ENCODE measurements at places on chromosomes 2 and 18. TPM values are rescaled to one million over a fixed set of nuclear protein-coding genes. Genes with fewer than 3 reads are reported as not detected.

DNA sequence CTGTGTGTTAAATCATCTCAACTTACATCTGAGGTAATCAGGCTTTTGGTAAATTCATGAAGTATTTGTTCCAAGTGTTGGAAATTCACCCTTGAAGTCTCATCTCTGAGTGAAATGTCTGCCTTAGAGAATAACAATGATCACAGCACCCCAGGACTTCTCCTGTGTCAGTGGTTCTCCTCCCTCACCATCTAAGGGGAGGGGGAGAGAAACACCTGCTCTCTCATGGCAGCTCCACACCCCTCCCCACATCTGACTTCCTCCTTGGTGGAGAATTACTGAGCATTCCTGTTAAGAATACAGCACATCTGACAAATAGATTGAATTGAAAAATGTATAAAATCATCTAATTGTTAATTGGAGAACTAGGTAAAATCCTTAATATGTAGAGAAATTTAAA is 532.1 kb downstream of the RNF144A start:
- DNase-seq, result no peak
- H3K4me3 ChIP-seq, result no peak overlapping the region
- H3K27ac ChIP-seq, result peak overlapping the region; percentile 43

- no peak overlapping the region for H3K4me3 ChIP-seq
- H3K27me3 ChIP-seq, result no peaks in the 10 kb centered on the region
- no peak overlapping the region for H3K27ac ChIP-seq
- DNase-seq, result no peak
Measured at GRCh38 chr2:161946489-161947107, 127.4 kb downstream of the DPP4 start.

GRCh38 chr18:29862824-29863223 is 1179.7 kb downstream of the DSC3 start:
- H3K36me3 ChIP-seq, result no peaks in the 10 kb centered on the region
- no peak for DNase-seq
- no peaks in the 10 kb centered on the region for H3K27me3 ChIP-seq

DNA sequence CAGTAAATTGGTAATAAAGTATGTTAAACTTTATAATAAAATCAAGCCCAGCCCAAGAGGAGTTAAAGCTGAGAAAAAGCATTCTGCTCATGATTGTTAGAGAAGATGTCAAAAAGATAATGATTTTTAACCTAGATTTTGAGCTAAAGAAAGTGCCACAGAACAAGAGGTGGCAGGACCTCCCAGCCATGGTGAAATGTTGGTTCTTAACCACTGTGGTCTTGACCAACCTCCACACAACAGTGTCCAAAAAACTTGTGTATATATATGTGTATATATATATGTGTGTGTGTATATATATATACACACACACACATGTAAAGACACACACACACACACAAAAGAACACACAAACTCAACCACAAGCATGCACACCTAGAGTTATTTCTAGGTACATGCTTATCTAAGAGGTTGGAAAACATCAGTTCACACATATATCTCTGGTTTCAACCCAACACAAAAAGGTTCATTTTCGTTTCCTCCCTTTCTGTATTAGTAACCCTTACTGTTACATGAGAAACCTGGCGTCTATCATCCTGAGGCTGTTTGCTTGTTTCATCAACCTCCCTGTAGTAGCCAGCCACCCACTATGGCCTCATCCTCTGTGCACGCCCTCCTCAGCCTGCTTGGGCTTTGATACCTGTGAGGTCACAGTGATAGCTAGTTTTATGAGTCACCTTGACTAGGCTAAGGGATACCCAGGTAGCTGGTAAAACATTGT is 631.8 kb upstream of the ID2 start:
- H3K4me3 ChIP-seq, result no peak overlapping the region
- H3K27ac ChIP-seq, result no peak overlapping the region
- no peaks in the 10 kb centered on the region for H3K27me3 ChIP-seq
- no peaks in the 10 kb centered on the region for H3K36me3 ChIP-seq

- H3K27me3 ChIP-seq, result no peaks in the 10 kb centered on the region
- H3K4me3 ChIP-seq, result no peak overlapping the region
- no peak overlapping the region for H3K27ac ChIP-seq
- H3K4me1 ChIP-seq, result no peaks in the 10 kb centered on the region
- no peak for DNase-seq
Measured at GRCh38 chr2:99719102-99719501, 229.3 kb upstream of the REV1 start.

GRCh38 chr2:86769838-86770237 is 20.9 kb downstream of the CD8A start:
- no peak overlapping the region for H3K27ac ChIP-seq
- DNase-seq, result no peak
- no peaks in the 10 kb centered on the region for H3K4me1 ChIP-seq
- no peak overlapping the region for H3K4me3 ChIP-seq
- no peaks in the 10 kb centered on the region for H3K27me3 ChIP-seq

- H3K4me1 ChIP-seq, result no peaks in the 10 kb centered on the region
- no peak overlapping the region for H3K27ac ChIP-seq
- H3K27me3 ChIP-seq, result no peaks in the 10 kb centered on the region
- DNase-seq, result no peak
- H3K36me3 ChIP-seq, result no peaks in the 10 kb centered on the region
Measured at GRCh38 chr2:9299161-9300100, 92.8 kb downstream of the ASAP2 start.

- H3K4me3 ChIP-seq, result no peak overlapping the region
- H3K4me1 ChIP-seq, result no peaks in the 10 kb centered on the region
- no peaks in the 10 kb centered on the region for H3K27me3 ChIP-seq
- H3K36me3 ChIP-seq, result no peaks in the 10 kb centered on the region
Measured at GRCh38 chr18:69397096-69397495, 3.6 kb upstream of the DOK6 start.

DNA sequence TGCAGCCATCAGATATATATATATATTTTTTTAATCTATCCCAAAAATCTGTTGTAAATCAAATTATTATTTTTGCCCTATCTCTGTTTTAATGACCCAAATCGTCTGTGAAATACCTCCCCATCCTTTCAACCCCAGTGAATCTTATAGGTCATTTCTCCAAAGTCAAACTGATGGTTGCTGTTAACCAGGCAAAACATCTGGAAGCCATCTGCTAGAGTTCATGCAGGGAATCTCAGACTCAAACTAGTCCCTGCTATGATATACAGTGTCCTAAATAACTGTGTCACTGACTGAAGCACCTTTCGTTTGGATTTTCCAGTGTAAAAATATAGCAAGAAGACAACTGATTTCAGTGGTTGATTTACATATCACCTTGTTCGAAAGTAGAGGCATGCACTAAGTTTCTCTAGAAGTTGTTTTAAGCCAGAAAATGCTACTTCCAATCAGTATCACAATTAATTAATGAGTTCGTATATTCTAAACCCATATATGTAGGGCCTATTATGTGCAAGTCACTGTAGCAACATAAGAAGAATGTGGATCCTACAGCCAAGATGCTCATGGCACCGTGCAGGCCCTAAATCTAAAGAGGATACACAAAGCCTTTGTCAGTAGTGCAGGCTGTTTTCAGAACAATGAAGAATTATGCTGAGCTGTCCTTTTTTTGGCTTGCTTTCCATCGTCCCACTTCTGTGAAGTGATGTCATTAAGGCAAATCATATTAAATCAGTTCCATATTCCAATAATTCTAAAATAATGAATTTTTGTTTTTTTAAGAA is 566.0 kb downstream of the STK39 start:
- H3K4me3 ChIP-seq, result no peak overlapping the region
- H3K27ac ChIP-seq, result no peak overlapping the region
- H3K4me1 ChIP-seq, result no peaks in the 10 kb centered on the region

GRCh38 chr2:201806442-201807170 is at the start of gene CDK15:
TSS of gene CDK15 (plus strand) at chr2:201806537. CDS start at chr2:201806665, 128 bp downstream.
- no peak within 1 kb of the TSS for H3K27ac ChIP-seq
- no peaks in the 10 kb centered on the region for H3K4me1 ChIP-seq
- no peak for DNase-seq
- H3K27me3 ChIP-seq, result no peaks in the 10 kb centered on the region

GRCh38 chr2:238864207-238865014 is 16.5 kb downstream of the TWIST2 start:
- no peak overlapping the region for H3K4me3 ChIP-seq
- no peak for DNase-seq
- H3K27ac ChIP-seq, result no peak overlapping the region
- no peaks in the 10 kb centered on the region for H3K4me1 ChIP-seq
- H3K27me3 ChIP-seq, result no peaks in the 10 kb centered on the region
- H3K36me3 ChIP-seq, result no peaks in the 10 kb centered on the region

DNA sequence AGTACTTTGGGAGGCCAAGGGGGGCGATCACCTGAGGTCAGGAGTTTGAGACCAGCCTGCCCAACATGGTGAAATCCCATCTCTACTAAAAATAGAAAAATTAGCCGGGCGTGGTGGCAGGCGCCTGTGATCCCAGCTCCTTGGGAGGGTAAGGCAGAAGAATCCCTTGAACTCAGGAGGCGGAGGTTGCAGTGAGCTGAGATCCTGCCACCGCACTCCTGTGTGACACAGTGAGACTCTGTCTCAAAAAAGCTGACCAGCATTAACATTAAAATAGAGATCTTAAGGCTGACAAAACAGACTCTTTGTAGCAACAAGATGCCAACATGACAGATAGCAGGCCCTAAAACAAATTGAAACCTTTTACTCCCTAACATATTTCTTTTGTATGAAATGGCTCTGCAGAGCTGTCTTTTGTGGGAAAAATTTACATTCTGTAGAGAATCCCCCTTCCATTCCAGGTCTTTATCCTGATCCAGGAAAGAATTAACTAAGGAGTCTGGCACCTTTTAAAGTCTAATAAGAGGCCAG is 213.9 kb downstream of the RAB3GAP1 start:
- H3K36me3 ChIP-seq, result no peaks in the 10 kb centered on the region
- H3K27me3 ChIP-seq, result no peaks in the 10 kb centered on the region
- no peaks in the 10 kb centered on the region for H3K4me1 ChIP-seq
- no peak overlapping the region for H3K27ac ChIP-seq

DNA sequence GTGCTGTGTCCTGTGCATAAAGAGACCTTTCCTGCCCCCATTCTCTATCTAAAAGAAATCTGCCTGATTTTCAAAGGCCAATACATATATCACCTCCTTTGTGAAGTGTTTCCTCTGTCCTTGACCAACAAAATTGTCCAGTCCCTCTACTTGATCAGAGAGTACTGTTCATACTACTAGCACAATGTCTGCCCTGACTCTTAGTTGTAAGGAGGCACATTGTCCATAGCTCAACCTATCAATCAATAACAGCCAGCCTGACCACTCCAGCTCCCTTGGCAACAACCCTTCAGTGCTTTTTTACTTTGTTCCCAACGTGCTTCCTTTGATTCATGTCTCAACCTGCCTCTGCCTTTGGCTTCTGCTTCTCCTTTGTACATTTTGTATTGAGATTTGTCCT is 398.9 kb downstream of the TRIB2 start:
- no peaks in the 10 kb centered on the region for H3K4me1 ChIP-seq
- no peak overlapping the region for H3K27ac ChIP-seq
- no peaks in the 10 kb centered on the region for H3K27me3 ChIP-seq

DNA sequence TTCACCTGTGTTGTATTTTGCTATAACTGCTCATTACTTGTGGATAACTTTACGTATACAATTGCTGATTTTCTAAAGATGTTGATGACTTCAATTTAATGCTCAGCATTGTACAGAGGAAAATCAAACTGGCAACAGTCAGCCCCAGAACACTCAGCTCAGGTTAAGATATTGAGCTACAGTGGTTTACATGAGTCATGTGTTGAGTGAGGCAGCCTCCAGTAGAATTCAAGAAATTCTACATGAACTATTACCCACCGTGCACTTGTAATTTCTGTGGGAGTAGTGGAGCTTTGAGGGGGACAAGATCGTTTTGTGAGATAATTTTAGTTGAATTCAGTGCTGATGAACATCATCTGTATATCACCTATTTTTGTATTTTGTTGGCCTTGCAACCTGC is 292.3 kb downstream of the ALPK2 start:
- DNase-seq, result no peak
- H3K36me3 ChIP-seq, result no peaks in the 10 kb centered on the region
- no peaks in the 10 kb centered on the region for H3K4me1 ChIP-seq
- no peak overlapping the region for H3K27ac ChIP-seq
- H3K4me3 ChIP-seq, result no peak overlapping the region
- H3K27me3 ChIP-seq, result no peaks in the 10 kb centered on the region

GRCh38 chr2:193506035-193506434 is 1311.3 kb upstream of the TMEFF2 start:
- no peak overlapping the region for H3K4me3 ChIP-seq
- H3K4me1 ChIP-seq, result no peaks in the 10 kb centered on the region
- DNase-seq, result no peak
- no peak overlapping the region for H3K27ac ChIP-seq

- H3K4me3 ChIP-seq, result no peak overlapping the region
- no peak for DNase-seq
- H3K4me1 ChIP-seq, result no peaks in the 10 kb centered on the region
- no peaks in the 10 kb centered on the region for H3K36me3 ChIP-seq
- no peak overlapping the region for H3K27ac ChIP-seq
Measured at GRCh38 chr18:73638709-73639108, 508.9 kb downstream of the FBXO15 start.

DNA sequence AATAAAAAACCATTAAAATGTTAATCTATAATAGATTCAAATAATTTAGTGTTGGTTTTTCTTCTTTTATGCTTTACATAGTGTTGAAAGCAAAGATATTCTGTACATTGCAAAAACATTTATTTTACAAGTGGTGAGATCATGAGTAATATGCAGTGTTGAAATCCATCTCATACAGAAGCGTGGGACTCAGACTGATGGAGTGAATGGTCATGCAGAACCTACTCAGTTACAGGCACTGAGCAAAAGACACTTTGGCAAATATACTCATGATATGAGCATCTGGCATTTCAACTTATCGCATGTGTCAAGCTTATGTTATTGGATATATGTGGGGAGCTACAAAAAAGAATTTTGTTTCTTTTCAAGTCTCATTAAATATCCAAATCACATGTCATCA is 620.2 kb upstream of the NETO1 start:
- H3K4me1 ChIP-seq, result no peaks in the 10 kb centered on the region
- no peak overlapping the region for H3K27ac ChIP-seq
- no peak for DNase-seq
- H3K27me3 ChIP-seq, result no peaks in the 10 kb centered on the region

- peak overlapping the region; percentile 64 for H3K27ac ChIP-seq
- peaks cover 22% of the 10 kb centered on the region for H3K4me1 ChIP-seq
- H3K36me3 ChIP-seq, result no peaks in the 10 kb centered on the region
- no peaks in the 10 kb centered on the region for H3K27me3 ChIP-seq
Measured at GRCh38 chr2:233247744-233248143, 3.7 kb upstream of the ATG16L1 start.

- no peak overlapping the region for H3K4me3 ChIP-seq
- H3K4me1 ChIP-seq, result peaks cover 55% of the 10 kb centered on the region
- no peaks in the 10 kb centered on the region for H3K27me3 ChIP-seq
- no peak overlapping the region for H3K27ac ChIP-seq
- DNase-seq, result no peak
- peaks cover 18% of the 10 kb centered on the region for H3K36me3 ChIP-seq
Measured at GRCh38 chr2:174614261-174614660, 16.7 kb upstream of the WIPF1 start.

GRCh38 chr2:238097988-238098871 is 1.9 kb upstream of the ESPNL start:
- H3K27me3 ChIP-seq, result no peaks in the 10 kb centered on the region
- no peak overlapping the region for H3K27ac ChIP-seq
- H3K36me3 ChIP-seq, result no peaks in the 10 kb centered on the region

HRH4 gene
- not detected for polyA plus RNA-seq

RIT2 gene
- not detected for polyA plus RNA-seq

KCNG2 gene
- not detected for polyA plus RNA-seq

ACVR1C gene
- 2.3 TPM for polyA plus RNA-seq

C2orf81 gene
- polyA plus RNA-seq, result 7.9 TPM

B3GNT7 gene
- polyA plus RNA-seq, result not detected

NCK2 gene
- 73.0 TPM for polyA plus RNA-seq
